ENCODE measurements at places on chromosomes 4 and X.

DNA sequence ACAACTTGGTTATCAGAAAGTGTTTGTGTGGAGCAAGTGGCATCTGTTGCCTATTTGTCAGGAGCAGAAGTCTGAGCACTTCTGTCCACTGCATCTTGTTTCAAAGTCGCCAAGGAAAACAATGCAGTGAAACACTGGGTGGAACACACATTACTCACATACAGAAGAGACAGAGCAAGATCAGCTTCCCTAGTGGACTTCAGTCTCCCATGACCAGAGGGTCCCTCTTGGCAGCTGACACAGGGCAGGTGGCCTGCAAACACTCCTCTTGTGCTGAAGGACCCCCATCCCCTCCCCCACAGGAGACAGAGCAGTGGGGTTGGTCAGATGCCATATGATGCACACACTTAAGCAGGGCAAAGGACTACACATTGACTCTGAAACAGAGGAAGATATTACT lies 3.6 kb upstream of the BBS12 start:
- no peak for DNase-seq

DNA sequence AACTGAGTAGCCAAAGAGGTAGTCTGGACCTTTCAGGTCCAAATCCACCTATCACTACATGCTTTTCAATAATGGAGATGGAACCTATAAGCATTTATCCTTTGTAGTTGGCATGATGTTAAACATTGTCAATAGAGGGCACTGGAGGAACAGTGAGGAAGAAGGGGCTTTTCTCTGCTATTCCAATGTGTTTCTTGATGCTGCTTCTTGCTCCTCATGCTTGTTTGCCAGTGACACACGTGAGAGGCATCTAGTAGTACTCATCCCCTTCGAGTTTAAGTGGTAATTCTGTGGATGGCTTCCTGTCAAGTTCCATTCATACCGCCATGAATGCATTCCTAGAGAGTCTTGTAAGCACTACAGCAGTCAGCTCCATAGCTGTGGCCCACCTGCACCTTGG lies 84.0 kb downstream of the NAA11 start:
- peak; percentile 9 for DNase-seq

DNA sequence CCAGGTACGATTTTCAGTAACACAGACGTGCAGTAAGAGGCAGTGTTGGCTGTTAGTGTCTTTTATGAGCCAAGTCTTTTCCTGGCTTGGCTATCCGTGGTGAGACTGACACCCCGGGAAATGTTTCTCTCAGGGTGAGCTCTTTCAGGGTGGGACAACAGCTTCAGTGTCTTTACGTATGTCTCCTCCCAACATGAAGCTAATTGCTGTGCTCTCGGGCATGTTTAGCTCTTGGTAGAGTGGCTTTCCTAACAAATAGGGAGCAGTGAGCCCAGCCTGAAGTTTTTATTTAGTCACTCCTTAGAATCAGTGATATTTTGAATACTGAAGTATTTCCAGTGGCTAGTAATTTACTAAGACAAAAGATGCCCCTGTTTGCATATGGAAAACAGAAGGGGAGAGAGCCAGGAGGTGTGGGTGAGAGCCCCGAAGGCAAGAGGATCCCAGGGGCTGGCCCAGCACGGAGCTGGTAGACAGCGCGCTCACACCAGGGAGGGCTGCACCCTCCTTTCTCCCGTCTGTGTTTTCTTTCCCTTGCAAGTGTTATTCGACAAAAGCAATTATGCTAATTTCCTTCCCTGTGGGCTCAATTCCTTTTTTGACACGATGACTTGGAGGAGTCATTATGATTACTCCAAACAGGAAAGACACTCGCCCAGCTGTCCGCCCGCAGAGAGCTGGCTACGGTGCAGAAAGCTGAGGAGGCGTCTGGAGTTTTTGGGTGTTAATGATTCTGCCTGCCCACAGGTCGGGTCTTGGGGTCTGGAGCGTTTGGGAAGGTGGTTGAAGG lies 47.7 kb downstream of the PDGFRA start:
- DNase-seq: no peak

DNA sequence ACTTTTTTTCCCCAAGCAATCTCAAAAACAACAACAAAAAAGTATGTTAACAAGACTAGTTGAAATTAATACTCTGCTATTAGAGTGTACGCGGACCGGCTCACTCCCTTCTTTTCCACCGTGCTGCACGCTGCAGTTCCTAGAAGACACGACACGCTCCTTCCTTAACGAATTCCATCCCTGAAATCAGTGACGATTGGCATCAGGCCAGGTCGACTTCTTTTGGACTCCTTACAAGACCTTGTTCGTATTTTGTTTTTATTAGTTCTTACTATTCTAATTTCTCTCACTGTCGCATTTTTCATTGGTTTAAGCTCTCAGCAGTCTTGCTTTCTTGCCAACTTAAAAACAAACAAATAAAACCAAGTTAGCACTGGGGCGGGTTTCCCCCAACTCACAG lies 175.8 kb upstream of the PITX2 start:
- DNase-seq: no peak

Measured in NCI-H2081 (cell line).